ENCODE measurements at places on chromosomes 1 and 21.

DNA sequence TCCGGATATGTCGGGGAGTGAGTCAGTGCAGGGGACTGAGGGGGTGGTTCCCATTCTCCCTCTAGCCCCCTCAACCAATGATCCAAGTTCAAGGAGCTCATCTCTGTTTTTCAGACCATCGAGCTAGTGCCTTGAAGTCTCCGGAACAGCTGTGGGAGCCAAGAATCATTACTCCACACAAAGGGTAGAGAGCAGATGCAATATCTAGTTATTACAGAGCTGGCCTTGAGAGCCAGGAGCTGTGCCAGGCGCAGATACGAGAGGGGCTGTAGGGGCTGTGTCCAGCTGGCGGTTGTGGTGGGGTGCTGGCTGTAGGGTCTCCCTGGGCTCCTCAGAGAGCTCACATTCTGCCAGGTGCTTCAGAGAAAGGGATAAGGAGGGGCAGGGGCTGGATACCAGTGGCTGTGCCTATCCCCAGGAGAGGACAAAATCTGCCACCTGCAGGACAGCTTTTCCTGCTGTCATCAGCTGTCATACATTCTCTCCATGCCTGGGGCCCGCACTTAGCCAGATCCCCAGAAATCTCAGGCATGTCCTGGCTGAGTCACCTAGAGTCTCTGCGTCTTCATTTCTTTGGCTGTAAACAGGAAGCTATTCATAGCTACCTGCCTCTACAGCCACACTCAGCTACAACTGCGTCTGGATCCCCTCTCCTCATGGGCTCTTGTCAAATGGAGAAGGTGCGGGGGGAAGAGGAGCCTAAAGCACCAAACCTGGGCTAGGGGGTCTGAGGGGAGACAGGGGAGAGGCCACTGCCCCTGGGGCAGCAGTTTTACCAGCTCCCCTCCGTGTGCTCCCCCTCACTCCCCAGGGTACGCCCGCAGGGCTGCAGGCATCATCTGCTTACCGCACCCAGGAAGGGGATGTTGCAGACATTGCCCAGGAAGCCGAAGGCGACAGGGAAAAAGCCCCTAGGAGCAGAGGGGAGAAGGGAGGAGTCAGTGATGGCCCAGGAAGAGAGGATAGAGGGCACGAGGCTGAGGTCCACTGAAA lies 2.4 kb upstream of the KISS1 start:
- DNase-seq: peak; percentile 42

DNA sequence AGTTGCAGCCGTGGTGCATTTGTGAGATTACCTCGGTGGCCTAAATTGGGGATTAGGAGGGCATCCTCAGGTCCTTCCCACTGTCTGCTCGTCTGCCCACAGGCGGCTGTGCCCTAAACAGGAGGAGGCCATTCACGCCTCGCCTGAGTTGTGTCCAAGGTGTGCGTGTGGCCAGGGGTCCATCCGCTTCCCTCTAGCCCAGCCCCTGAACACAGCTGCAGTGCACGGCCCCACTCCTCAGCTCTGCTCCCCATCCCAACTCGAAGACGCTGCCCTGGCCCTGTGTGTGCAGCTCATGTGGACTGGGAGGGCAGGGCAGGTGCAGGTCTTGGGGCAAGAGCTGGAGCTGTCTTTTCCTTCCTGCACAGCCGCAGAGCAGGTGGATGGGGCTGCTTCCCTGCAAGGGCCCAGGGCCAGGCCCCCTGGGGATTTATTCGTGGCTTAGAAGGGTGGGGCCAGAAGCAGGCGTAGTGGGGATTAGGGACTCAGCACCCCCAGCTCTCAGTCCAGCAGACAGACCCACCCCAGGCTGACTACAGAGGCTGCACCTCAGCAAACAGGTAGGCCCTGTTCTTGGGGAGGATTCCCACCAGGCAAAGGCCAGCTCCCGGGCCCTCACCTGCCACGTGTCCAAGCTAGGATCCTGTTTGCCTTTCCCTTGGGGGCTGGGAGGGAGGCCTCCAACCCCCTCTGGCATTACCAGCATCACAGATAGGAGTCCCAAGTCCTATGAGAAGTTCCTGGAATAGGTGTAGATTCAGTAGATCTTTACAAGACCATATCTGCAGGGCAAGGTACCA lies 4.3 kb downstream of the GUK1 start:
- DNase-seq: no peak

- no peak for DNase-seq
Measured at GRCh38 chr1:7553042-7553690, 217.9 kb upstream of the VAMP3 start.

DNA sequence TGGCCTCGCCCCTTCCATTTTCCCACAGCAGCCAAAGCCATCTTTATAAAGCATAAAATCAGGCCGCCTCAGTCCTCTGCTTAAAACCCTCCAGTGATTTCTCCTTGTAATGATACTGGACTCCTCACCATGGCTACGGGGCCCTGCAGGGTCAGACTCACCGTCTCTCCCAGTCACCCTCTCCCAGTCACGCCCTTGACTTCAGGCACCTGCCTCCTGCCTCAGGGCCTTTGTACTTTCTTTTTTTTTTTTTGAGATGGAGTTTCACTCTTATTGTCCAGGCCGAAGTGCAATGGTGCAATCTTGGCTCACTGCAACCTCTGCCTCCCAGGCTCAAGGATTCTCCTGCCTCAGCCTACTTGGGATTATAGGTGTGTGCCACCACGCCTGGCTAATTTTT lies 47.8 kb downstream of the PIK3CD start:
- DNase-seq: no peak

DNA sequence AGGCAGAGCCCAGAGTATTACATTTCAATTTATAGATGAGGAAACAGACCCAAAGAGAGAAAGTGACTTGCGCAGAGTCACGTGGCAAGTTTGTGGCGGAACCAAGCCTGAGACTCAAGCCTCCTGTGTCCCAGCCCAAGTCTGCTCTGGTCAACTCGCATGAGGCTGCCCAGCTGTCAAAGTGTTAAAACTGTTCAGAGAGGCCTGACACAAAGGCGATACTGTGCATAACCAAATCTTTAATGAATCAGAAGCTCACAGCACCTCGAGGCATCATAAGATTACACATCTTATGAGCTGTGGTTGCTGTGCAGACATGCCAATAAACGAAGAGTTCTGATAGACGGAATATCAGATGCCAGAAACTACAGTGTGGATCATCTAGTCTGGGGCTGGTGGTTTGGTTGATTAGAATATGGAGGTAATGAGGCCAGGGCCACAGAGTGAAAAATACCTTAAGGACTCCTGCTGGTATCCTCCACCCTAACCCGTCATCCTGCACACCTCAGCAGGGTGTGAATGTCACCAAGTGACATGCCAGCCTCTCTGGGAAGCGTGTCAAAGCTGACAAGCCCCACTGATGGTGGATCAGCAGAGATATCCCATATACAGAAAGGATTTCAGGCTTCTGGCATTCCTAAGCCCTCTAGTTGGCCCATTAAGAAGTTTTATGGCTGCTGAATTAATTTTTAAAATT lies 42.2 kb downstream of the TNNT2 start:
- DNase-seq: no peak
